ENCODE measurements at places on chromosomes 1 and 21.

DNA sequence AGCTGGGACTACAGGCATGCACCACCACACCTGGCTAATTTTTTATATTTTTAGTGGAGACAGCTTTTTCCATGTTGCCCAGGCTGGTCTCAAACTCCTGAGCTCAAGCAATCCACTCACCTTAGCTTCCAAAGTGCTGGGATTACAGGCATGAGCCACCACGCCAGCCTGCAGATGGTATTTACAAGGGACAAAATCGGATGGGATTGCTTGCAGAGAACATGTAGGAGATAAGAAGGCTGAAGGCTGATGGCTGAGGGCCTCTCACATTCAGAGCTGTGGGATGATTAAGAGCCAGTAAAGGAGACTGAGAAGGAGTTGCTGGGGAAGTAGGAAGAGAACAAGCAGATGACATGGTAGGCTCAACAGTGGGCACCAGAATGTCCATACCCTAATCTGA, 24.0 kb upstream of the QSOX1 start:
- DNase-seq, result no peak

DNA sequence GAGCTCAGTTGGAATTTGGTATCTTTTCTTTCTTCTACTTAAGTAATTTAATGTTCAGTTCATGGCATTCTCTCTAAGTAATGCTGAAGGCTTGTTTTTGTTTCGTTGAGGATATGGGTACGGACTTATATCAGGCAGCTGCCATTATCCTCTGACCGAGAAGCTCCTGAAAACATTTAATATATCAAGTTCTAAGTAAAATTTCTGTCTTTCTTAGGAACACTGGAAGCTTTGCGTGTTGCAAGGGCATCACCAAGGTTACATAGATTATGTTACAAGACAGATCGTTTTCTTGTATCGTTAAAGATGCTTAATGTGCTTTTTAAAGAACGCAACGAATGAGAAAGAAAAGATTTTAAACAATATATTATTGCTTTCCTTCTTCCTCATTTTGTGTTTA, 1.0 kb upstream of the GALNT2 start:
- DNase-seq, result no peak

GRCh38 chr1:79726321-79726720, 719.8 kb upstream of the ADGRL4 start:
- DNase-seq, result no peak

- DNase-seq, result peak; percentile 54
Observed at GRCh38 chr21:41419921-41420862, 5.8 kb upstream of the MX1 start.

DNA sequence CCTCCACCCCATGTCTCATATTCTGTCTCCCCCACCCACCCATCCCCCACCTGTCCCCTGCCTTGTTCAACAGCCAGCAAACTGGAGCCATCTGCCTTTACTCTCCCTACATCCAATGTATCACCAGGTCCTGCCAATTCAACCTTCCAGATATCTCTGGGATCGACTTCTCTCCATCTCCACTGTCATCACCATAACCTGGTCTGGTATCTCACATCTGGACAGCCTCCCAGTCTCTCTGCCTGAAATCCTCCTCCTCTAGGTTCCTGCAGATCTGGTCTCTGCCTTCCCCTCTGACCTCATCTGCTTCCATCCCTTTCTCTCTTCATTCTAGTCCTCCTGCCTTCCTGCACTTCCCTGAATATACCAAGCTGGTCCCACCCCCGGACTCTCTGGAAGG, 22.2 kb upstream of the CDCA8 start:
- DNase-seq, result no peak

GRCh38 chr21:22763442-22763841, 1765.2 kb downstream of the NCAM2 start:
- DNase-seq, result no peak

- peak; percentile 79 for DNase-seq
Observed at GRCh38 chr21:45128613-45129188, 54.3 kb downstream of the ADARB1 start.

GRCh38 chr1:228226141-228226874, 18.5 kb downstream of the OBSCN start:
- no peak for DNase-seq

- no peak for DNase-seq
Observed at GRCh38 chr1:235892202-235892601, 25.5 kb upstream of the LYST start.

DNA sequence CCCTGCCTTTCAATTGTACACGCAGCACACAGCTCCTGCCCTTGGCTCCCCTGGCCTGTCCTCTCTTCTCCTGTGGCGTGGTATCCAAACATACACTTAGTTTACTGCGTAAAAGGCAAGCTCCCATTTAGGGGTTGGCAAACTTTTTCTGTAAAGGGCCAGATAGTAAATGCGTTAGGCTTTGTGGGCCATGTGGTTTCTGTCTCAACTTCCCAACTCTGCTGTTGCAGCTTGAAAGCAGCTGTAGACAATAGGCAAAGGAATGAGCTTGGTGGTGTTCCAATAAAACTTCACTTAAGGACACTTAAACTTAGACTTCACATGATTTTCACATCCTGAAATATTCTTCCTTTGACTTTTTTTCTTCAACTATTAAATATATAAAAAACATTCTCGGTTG, 63.3 kb downstream of the RHOU start:
- DNase-seq, result no peak

DNA sequence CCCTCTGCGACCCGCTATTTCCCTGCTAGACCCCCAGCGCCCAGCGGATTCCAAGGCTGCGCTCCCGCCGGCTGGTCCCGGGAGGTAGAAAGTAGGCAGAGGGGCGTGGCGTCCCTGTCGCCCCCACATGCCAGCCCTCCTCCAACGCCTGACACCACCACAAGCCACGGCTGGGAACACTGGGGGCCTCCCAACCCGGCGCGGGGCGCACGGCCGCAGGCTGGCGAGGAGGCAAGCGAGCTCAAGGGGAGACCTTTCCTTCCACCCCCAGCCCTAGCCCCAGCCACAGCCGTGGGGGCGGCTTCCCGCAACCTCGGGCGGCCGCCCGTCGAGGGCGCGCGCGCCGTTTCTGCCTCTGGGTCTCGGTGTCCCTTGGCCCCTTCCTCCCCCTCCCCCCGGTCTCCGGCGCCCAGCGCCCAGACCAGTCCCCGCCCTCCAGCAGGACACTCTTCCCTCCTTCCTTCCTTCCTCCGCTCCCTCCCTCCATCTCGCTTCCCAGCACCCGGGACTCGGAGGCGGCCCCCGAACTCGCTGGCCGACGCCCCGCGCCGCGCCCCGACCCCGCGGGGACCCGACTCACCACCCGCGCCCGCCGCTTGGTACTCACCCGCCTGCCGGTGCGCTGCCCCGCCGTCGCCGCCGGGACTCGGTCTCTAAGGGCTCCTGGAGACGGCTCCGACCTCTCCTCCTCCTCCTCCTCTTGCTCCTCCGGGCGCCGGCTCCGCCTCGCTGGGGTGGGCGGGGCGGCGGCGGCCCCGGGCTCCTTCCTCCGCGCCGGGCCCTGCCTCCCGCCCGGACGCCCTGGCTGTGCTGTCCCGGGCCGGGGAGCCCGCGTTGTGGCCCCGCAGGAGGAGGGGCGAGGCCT, at the start of gene GNG12:
Gene GNG12, minus strand, starts transcription at position 731 of the 865 bp plus-strand sequence. CDS start 125,781 bp downstream, outside the sequence.
- peak; percentile 6 for DNase-seq

- DNase-seq, result no peak
Observed at GRCh38 chr1:244065960-244066388, 14.9 kb downstream of the ZBTB18 start.

- no peak for DNase-seq
Observed at GRCh38 chr1:7608628-7609305, 162.3 kb upstream of the VAMP3 start.

GRCh38 chr1:185058876-185059275, 13.5 kb downstream of the RNF2 start:
- no peak for DNase-seq

DNA sequence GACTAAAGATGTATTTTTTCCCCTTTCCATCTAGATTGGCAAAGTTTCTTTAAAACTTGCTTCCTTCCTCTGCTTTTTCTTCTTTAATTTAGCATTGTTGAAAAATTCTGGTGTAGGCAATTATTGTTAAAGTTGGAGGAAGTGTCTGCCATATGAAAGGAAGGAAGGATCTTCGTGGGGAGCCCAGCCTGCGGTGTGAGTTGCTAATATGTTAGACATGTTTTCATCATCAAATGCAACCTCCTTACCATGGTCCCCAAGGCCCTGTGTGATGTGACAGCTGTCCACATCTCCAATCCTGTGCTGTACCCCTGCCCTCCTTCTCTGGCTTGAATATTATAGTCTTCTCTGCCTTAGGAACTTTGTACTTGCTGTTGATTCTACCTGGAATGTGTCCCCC, 81.0 kb upstream of the ZBTB18 start:
- DNase-seq, result no peak

DNA sequence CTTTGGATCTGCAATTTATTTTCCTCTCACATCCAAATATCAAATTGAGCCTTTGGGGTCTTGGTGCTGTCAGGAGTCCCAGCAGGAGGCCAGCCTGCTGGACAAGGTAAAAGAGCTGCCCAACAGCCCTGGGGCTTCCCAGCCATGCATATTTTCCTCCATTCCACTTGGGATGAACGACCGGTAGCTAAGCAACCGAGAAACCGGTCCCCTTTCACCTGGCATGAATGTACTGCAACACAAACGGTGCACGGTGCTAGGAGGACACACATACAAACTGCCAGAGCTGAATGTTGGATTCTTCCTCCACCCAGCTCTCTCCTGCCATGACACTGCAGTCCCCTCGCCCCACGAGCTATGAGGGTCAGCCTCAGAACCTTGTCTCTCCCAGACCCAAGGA, 42.7 kb downstream of the BCAR3 start:
- DNase-seq, result no peak

GRCh38 chr1:231693361-231694074, 66.9 kb downstream of the DISC1 start:
- DNase-seq, result no peak

- DNase-seq, result peak; percentile 17
Observed at GRCh38 chr1:248853663-248854375, 5.1 kb downstream of the ZNF692 start.

DNA sequence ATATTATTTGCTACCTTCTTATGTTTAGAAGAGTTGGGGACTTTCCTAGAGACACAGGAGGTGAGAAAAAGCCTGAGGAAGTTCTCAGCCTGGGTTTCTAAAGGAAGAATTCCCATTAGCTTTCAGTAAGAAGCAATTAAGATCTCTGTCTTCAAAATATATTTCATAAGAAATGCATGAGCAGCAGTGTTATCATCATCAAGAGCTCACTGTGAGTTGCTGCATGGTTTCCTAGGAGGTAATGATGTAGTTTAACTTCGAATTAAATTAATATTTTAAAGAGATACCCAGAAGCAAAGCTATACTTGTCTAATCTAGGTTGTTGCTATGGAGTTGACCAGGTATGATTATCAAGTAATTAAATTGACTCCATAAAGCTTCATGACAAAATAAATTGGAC, 5.7 kb upstream of the POGZ start:
- DNase-seq, result no peak

GRCh38 chr21:17114045-17114444, 398.8 kb upstream of the CXADR start:
- no peak for DNase-seq

- DNase-seq, result no peak
Observed at GRCh38 chr1:54276617-54277450, 76.9 kb downstream of the MRPL37 start.

DNA sequence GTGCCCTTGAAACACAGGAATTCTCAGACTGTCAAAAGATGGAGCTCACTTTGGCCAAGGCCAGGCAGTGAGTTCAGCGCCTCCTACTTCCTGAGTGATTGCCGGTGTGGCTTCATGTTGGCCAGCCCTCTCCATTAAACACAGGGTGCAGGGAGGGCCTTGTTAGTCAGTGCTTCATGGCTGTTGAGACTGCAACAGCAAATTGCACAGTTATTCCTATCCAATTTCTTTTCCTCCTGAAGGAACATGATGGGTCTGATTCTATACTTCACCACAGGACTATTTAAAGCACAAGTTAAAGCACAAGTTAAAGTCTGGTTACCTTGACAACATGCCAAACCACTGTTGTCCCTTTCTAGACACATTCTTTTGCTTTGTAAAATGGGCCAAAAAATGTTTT, 156.6 kb downstream of the SIPA1L2 start:
- DNase-seq, result no peak

DNA sequence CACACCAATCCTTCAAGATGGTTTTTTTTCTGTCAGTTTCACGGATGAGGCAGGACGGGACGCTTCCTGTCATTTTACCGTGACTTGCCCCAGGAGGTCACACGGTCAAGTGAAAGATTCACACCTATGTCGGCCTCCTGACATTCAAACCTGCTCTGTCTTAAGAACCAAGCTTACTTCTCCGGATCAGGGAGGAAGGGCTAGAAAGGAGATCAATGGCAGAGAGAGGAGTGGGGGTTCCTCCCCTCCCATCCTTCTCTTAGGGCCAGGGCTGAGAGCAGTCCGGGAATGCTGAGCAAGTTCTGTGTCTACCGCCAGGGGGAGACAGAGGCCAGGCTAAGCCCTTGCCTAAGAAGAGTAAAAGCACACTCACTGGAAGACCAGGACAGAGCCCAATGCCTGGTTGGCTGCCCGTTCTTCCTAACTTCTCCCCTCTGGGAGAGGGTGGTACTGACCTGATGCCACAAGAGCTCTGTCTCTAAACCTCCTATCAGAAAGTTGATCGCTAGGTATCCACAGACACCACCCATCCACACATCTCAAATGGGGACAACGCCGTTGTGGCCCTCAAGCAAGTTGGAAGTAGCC, 1.1 kb upstream of the PPM1J start:
- DNase-seq, result peak; percentile 82

- DNase-seq, result no peak
Observed at GRCh38 chr1:225453797-225454648, 26.2 kb upstream of the LBR start.

DNA sequence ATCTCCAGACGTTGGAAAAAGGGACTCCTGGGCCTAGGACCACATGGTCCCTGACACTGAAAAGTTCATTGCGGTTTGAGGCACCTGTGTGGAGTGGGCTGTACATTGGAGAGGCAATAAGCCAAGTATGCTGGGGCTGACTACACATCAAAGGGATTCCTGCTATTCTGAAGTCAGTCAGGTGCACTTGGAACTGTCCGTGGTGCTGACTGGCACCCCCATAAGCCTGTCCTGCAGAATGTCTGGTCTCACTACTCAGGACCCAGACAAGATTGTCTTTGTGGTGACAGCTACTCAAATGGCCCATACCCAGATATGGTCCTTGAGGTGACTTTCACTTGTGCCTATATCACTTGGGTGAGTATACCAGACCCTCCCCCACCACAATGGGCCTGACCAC, 150.6 kb downstream of the RWDD3 start:
- no peak for DNase-seq

GRCh38 chr1:207002724-207003146, 29.8 kb downstream of the C1orf116 start:
- no peak for DNase-seq
